D721Med (cell line): ENCODE measurements at places on chromosomes 3 and 15.

- no peak for DNase-seq
Observed at GRCh38 chr15:51318382-51319150, 19.8 kb downstream of the CYP19A1 start.

DNA sequence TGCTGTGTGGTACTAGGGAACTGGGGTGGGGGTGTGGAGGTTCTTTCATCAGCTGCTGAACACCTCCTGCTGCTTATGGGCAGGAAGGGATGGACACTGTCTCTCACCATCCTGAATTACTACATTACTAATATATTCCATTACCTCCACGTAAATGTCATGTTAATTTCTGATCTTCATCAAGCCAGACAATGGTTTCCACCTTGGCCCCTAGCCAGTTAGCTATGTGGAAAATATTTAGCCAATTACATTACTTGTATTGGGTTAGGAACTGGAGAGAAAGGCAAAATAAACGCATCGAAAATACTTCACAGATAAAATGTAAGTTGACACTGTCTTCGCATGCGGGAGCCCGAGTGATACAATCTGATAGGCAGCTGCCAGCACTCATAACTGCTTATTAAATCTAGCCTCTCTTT is 95.1 kb downstream of the FOXP1 start:
- no peak for DNase-seq

- no peak for DNase-seq
Observed at GRCh38 chr3:32421185-32421584, 29.5 kb downstream of the CMTM7 start.

GRCh38 chr3:48270306-48270705 is 29.4 kb downstream of the ZNF589 start:
- no peak for DNase-seq

DNA sequence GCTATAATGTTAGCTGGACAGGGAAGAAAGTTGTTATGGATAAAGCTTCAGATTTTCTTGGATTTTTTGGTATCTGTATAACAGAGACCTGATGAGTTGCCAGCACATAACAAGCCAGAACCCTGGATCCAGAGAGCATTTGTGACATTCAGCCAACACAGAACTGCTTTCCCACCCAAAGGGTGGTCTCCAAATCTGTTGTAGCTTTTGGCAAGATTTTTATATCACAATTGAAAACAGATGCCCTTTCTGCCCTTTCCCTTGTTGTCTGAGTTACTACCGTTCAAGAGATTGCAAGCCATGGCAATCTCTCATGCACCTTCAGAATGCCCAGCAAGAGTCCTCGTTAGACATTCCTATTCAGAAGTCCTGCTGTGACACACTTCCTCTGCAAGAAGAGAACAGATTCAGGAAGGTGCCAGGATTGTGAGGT is 107.6 kb upstream of the FGF7 start:
- no peak for DNase-seq

DNA sequence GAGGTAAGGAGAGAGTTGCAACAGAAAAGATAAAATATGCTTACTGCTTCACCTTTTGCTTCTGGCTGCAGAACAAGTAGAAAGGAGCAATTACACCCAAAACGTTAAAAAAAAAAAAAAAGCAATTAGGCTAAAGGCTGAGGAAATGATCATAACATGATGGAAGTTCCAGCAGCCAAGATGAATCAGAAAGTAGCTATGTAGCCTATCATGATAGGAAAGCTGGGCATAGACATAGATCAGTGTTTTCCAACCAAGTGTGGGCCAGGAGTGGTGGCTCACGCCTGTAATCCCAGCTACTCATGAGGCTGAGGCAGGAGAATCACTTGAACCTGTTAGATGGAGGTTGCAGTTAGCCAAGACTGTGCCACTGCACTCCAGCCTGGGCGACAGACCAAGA is 52.6 kb downstream of the AGTR1 start:
- DNase-seq: no peak

GRCh38 chr3:123884203-123884831 is at the start of gene MYLK:
TSS of gene MYLK (minus strand) at chr3:123884332. CDS start at chr3:123793841, 90,491 bp downstream.
- peak; percentile 64 for DNase-seq

- no peak for DNase-seq
Observed at GRCh38 chr3:23654571-23654970, 151.2 kb upstream of the UBE2E1 start.

GRCh38 chr3:96007650-96008195 is 806.7 kb upstream of the EPHA6 start:
- no peak for DNase-seq

DNA sequence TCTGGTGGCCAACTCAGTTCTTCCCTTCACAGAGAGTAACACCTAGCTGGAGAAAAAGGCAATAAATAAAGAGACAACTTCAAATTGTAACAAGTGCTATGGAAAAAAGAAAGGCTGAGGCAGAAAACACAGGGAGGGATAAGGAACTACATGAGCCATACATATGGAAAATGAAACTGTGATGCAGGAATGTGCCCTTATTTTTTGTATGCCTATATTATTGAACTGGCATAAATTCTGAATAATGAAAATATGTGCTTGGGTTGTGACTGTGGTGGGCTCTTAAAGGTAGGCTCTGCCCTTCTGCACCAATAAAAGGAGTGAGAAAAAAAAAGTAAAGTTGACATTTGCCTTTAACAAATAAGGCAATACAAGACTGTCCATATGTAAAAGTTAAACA is 19.6 kb downstream of the FHIT start:
- DNase-seq: no peak

- no peak for DNase-seq
Observed at GRCh38 chr3:33395900-33396299, 44.3 kb downstream of the UBP1 start.

DNA sequence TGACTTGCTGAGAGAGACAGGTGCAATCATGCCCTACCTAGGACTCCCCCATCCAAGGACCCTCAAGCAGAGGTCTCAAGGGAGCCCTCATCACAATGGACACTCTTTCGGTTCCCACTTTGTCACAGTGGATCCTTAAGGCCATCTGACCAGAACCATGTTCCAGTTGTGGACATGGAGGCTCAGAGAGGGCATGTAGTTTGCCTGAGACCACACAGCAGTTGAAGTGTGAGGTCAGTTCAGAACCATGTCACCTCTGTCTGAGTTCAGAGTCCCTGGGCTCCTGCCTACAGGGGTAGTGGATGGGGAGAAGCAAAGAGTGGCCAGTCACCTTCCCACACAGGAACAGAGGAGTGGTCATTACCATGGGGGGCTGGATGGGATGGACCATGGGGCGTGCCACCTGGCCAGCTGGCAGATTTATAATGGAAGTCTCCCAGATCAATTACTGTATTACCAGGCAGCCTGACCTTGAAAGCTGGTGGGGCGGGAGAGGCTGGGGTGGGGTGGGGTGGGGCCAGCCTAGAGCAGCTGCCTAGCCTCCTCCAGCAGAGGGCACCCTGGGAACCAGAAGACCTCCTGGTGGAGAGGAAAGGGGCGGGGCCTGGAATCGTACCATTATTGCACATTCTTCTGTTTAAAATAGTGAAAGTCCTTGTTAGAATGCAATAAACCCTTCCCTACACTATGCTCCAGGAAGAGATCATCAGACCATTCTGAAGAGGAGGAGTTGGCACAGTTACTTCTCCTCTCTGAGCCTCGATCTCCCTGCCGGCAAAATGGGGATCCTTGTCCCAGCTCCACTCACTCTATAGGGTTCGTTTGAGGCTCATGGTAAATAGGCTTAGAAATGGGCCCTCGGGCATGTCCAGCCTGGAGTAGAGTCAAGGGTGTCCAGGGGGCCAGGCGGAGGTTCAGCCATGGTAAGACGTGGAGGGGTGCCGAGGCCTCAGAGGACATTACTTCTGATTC is 26.9 kb upstream of the LINGO1 start:
- DNase-seq: peak; percentile 70

DNA sequence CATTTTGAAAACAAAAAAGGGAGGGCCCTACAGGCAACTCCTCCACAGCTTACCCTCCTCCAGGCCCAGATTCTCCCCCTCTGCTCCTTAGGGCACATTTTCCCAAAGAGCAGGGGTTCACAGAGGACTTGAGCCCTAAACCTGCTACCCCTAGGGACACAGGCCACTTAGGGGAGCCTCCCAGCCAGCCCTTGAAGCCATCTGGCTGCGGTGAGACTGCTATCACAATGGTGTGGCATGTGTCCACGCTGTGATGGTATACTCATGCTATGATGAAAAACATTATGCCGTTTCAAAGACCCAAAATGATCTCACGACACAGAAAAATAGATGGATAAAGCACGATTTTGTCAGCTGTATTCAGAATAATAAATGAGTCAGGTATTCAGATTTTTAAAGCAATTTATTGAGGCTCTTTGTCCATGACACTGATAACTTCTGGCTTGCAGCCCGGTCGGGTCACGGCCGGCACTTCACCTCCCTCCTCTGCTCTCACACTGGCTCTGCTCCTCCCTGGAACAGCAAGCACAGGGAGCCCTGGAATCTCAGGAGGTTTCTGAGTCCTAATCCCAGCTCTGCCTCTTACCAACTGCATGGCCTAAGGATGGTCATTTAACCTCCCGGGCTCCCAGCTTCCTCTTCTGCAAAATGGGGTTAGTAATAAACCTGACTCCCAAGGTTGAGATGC is 115.3 kb downstream of the MEGF11 start:
- DNase-seq: no peak

DNA sequence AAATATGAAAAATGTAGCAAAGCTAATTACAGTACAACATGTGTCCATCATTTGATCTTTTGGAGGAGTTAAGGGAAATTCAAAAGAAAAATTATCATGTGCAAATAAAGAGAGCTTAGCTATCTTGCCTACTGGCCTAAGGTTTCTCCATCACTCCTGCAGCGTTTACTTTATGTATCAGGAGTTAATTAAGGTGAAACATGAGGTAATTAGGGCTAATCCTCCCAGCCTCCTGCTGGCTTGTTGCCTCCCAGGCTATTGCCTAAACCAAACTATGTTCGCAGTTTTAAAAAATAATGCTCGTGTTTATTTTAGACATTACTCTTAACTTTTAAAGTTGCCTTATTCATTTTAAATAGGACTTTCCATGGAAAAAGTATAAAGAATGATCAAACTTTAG is 367.5 kb downstream of the ROBO2 start:
- DNase-seq: no peak

GRCh38 chr3:139473155-139473771 is 3.1 kb downstream of the RBP2 start:
- no peak for DNase-seq

- DNase-seq: no peak
Observed at GRCh38 chr3:13329746-13330145, 90.4 kb downstream of the NUP210 start.

DNA sequence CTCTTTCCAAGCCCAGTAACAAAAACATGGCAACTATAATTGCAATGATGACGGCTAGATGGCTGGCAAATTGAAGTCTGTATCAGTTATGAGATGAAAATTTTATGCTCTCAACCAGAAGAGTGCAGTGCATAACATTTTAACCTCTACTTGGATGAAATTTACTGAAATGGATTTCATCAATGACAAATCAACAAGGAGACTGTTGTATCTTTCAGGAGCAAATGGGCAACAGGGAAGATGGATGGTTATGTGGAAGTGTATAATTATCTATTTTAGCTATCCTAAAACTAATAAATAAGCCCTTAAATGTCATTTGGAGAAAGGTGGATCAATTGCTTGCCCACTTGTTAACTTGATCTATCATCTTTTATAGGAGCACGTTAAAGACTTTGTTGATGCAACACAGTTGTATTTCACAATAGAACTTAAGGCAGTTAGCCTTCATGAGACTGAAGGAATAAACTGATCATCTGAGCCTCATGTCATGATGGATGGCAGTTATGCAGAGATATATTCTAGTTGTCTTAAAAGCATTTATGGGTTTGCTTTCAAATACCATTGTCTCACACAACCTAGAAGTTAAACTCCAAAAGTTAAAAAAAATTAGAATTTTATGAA is 315.1 kb upstream of the TBC1D5 start:
- no peak for DNase-seq

DNA sequence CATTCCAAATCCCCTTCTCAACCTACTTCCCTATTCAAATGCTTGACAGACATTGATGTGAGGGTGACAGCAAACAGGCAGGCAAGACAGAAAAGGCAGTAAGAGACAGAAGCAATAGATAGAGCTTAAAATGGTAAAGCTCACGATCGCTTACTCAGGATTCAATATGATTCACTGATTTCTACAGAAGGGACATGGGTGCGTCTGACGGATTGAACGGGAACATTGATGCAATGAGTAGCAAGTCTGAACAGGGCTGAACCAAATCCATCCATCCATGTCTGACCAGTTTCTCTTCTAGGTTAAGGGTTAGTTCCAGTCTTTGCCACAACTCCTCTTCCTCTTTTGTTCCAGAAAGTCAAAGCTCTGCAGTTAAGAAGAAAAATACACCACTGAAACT is 35.1 kb downstream of the P2RY1 start:
- DNase-seq: no peak

DNA sequence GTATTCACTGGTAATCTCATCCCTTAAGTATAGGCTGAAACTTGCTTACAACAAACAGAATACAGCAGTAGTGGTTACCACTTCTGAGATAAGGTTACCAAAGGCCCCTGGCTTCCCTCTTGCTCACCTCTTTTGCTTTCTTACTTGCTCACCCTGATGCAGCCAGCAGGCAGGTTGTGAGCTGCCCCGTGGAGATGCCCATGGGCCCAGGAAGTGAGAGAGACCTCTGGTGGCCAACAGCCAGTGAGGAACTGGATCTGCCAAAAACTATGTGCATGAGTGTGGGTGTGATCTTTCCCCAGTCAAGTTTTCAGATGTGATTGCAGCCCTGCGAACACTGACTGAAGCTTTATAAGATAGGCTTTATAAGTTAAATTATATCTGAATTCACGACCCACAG is 48.7 kb downstream of the NMNAT3 start:
- DNase-seq: no peak
